Fibroblast of mammary gland (primary cell): ENCODE measurements at places on chromosomes 7 and 10.

DNA sequence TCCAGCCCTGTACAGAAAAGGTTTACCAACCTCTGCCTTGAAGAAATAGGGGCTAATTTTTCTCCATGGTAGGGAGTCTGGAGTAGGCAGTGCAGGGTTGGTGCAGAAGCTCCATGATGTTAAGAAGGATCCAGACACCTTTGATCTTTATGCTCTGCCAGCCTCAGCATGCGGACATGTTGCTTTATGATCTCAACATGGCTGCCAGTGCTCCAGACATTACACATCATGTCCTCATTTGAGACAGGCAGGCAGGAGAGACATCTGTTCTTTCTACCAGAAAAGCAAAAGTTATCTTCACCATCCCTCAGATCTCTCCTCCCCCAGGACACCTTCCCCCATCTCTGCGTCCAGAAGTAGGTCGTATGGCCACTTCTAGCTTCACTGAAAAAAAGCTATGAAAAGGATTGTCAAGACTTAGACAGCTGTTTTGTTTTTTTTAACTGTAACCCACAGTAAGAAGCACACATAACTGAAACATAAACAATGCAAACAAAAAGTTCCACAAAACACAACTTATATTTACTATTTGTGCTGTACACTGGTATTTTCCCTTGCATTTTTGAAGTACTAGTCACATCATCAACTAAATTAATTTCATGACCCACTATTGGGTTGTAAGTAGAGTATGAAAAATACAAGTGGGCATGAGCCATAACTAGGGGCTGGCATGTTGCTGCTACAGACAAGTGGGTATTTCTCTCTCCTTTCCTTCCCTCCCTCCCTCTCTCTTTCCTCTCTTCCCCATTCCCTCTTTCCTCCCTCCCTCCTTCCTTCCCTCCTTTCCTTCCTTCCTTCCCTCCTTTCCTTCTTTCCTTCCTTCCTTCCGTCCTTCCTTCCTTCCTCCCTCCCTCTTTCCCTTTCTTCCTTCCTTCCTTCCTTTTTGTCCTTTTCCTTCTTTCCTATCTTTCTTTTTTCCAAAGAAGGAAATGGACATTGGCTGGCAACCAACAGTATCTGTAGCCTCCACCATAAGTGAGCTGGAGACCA lies 2.6 kb upstream of the RASSF4 start:
- no peak for DNase-seq

GRCh38 chr10:125218967-125219366 lies 58.6 kb upstream of the CTBP2 start:
- DNase-seq: no peak

GRCh38 chr10:102007796-102008195 lies 48.2 kb downstream of the ARMH3 start:
- DNase-seq: no peak

GRCh38 chr10:34816085-34816496 lies 995 bp upstream of the PARD3 start:
- no peak for DNase-seq

- no peak for DNase-seq
These were observed 100.0 kb downstream of the GRID1 start for GRCh38 chr10:86266446-86267242.

GRCh38 chr7:128014811-128015210 lies 16.4 kb downstream of the LRRC4 start:
- no peak for DNase-seq

DNA sequence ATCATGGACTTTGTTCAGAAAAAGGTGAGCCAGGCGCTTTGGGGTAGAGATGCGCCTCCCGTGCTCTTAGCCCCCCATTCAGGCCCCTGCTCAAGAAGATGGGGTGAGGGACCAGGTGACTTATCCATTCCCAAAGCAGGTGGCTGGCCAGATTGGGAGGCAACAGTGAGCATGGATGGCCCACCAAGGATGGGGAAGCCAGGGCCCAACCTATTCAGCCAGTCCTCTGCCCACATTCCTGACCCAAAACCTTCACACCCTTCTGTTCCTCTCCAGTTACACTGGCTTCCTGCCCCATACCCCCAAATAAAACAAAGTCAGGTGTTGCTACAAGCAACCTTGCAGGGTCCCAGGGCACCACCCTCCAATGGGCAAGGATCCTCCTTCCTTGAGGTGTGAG lies 44.4 kb downstream of the TSPAN15 start:
- no peak for DNase-seq

DNA sequence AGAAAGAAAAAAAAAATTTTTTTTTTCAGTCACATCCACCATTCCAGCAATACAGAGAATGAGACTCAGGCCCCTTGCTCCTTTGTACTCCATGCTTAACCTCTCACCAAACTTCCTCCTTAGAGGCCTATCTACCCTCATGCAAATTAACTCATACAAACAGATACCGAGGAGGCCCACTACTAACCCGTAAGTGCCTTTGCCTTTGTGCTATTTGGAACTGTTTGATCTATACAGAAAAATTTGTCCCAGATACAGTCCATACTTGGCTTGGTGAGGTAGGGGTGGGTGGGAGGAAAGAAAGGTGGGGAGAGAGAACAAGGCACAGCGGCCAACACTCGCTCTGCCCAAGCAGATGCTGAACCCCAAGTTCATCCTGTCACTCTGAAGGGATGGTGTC lies 87.8 kb upstream of the DUSP5 start:
- DNase-seq: no peak

DNA sequence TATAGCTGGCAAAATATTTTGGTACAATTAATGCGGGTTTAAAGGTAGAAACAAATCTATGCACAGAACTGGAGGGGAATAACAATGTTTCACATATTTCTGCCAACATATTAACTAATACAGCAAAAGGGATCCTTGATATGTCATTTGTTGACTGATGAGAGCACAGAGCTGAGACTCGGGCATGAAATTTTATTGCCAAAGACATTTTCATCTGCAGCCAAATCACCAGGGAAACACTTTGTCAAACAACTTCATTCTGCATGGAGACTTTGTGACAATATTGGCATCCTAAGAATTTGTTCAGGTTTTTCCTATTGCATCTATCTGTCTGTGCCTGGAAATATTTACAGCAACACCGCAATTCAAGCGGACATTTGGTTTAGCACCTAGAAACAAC lies 117.8 kb upstream of the C1QL3 start:
- DNase-seq: no peak
